ENCODE measurements at places on chromosomes 2 and 18.

GRCh38 chr2:12442476-12442847, 274.3 kb upstream of the TRIB2 start:
- DNase-seq: no peak

DNA sequence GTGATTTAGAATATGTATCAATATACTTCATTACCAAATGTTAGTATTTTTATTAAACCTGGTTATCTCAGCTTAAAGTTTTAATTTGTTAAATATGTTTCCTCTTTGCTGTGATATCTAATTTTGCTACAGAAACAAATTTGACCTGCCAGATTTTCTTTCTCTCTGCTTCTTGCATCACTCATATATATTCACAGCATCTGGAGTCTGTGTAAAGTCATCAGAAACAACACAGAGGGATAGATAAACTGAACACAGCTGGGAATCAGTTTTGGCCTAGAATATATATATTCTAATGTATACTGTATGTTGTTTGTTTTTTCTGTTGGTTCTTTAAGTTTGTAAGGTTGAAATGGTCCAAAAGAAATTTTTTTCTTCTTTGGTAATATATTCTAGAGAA, 8.5 kb downstream of the PSMD14 start:
- no peak for DNase-seq

DNA sequence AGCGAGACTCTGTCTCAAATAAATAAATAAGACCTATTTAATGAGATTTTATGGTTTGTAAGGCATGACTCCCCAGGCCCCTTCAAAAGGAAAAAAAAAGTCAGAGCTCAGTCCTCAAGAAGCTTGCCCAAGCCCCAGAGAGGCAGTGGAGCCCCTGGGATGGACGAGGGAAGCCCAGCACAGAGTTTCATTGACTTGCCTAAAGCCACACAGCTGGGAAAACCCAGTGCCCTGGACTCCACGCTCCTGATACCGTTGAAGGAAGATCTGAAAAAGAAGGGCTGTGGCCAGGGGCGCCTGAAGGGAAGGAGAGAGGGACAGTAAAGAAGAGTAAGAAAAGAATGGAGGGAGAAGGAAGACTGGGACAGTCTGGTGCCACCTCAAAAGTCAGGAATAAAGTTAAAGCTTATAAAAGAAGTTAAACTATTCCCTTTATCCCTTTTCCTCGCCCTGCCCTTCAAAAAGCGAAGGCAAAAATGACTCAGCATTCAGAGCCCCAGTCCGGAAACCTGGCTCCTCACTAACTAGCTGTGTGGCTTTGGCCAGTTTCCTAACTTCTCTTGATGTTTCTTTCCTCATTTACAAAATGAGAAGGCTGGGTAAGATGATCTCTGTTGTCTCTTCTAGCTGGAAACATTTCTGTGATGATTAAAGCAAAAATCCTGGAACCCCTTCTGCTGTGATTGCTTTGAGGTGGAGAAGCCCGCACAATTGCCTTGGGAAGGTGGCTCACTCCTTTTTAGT, 46.7 kb downstream of the LYPD1 start:
- DNase-seq: no peak

DNA sequence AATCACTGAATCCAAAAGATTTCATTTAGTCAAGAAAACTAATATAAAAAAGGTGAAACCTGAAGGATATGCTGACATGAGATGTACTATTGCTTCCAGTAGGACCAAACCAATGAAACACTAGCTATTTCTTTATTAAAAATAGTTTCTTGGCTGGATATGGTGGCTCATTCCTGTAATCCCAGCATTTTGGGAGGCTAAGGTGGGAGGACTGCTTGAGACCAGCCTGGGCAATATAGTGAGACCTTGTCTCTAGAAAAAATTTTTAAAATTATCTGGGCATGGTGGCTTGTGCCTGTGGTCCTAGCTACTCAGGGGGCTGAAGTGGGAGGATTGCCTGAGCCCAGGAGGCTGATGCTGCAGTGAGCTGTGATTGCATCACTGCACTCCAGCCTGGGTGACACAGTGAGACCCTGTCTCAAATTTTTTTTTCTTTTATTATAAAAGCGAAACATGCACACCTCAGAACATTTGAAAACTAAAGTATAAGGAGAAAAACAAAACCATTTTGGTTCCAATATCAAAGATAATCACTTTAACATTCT, 266.2 kb downstream of the TGIF1 start:
- DNase-seq: no peak

GRCh38 chr2:225660262-225661131, 261.0 kb downstream of the NYAP2 start:
- no peak for DNase-seq

- no peak for DNase-seq
These were observed 114.6 kb downstream of the DOCK10 start for GRCh38 chr2:224927646-224928173.

GRCh38 chr2:131077966-131078365, 15.3 kb downstream of the FAM168B start:
- no peak for DNase-seq

DNA sequence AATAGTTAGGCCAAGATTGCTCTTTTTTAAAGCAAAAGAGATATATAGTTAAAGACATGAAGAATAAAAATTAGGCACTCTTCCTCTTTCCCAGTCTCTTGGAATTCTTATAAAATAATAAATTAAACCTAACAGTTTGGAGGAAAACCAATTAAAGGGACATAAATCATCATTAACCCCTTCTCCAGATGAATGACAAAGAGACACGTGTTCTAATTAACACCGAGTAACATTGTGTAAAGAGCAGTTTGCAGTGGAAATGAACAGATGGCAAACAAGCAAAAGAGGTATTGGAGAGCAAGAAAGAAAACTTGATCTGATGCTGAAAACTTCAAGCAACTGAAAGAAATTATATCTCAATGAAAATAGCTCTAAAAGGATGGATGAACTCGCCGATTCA, 48.4 kb downstream of the BCL2 start:
- no peak for DNase-seq

DNA sequence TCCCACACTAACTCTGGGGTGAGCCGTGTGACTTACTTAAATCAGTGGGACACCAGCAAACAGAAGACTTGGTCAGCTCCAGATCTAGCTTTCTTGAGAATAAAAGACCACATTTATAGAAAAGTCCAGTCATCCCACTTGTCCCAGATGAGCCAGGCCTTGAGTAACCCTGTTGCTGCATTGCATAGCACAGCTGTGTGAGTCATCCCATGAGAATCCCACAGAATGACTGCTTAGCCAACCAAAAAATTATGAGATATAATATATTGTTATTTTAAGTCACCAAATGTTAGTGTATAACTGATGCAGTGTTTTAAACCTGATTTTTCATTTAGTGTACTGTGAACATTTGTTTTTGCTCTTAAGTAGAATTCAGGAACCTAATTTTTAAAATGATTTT, 94.2 kb upstream of the FSHR start:
- peak; percentile 16 for DNase-seq

- no peak for DNase-seq
These were observed 1092.6 kb upstream of the SLC39A10 start for GRCh38 chr2:194564422-194564821.

DNA sequence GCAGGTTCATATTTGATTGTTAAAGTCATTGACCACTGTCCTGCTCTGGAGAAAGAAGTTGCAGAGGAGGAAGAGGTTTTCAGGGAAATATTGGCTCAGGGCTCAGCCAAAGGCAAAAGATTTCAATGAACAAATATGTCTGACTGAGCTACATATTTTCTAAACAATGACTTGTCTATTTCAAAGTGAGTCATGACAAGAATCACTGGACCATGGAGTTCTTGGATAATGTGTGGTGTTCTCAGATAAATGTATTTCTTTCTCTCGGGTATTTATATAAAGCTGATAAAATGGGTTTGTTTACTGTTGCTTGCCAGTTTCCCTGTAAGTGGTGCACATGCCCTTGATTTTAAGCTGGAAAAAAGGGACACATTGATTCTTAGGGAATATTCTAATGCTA, 34.3 kb upstream of the RMP24 start:
- DNase-seq: no peak

DNA sequence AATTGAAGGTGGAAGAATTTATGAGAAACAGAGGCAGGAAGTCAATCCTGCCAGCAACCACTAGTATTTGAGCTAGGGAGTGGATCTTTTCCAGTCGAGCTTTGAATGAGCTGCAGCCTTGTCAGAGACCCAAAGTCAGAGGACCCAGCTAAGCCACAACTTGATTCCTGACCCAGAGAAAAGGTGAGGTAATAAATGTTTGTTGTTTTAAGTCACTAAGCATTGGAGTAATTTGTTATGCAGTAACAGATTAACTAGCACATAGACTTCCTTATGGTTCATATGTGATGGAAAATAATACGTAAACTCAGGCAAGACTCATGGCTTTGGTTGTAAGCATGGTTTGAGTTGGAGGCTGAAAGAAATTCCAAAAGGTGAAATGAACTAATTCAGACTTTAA, 21.6 kb downstream of the EFEMP1 start:
- DNase-seq: no peak

- DNase-seq: no peak
These were observed 23.9 kb upstream of the CEP68 start for GRCh38 chr2:65032019-65032975.

DNA sequence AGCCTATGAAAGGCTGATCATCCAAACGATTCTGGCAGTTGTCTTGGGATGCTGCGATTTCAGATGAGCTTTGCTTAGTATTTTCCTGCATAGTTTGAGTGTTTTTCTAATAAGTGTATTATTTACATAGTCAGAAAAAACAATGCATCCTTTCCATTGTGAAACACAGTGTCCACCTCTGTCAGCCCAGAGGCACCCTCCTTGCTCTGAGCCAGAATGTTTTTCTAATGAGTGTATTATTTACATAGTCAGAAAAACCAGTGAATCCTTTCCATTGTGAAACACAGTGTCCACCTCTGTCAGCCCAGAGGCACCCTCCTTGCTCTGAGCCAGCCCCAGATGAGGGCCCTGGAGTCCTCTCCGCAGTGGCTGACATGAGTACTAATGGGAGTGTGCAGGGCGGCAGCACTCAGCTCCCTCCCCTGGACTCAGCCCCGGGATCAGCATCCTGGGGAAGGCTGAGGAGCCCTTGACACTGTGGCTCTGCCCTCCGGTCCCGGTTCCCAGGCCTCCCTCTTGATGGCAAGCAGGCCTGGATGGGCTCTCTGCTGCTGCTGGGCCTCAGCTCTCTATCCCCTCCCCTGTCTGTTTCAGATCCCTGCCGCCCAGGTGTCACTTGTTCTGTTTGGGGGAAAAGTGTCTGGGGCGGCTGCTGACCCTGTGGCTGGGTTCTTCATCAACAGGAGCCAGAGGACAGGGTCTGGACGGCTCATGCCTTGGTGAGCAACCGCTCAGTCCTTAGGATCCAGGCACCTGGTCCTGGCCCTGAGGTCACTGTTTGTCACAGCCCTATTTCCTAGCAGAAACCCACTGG, 5.9 kb downstream of the MFSD2B start:
- DNase-seq: peak; percentile 96

DNA sequence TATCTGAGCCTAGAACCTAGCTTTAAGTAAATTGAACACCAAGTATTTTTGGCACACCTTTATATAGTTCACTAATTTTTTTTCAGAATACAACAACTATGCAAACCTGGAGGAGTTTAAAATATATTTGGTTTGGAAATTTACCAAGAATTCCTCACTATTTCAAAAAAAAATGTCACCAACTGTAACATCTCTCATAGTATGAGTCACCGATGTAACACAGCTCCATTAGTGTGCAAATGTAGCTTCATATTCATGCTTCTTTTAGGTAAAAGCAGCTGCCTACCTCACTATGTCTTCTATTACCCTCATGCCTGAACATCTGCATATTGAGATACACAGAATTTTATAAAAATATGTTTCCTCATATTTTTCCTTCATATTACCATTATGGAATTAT, 80.5 kb downstream of the NRXN1 start:
- no peak for DNase-seq

DNA sequence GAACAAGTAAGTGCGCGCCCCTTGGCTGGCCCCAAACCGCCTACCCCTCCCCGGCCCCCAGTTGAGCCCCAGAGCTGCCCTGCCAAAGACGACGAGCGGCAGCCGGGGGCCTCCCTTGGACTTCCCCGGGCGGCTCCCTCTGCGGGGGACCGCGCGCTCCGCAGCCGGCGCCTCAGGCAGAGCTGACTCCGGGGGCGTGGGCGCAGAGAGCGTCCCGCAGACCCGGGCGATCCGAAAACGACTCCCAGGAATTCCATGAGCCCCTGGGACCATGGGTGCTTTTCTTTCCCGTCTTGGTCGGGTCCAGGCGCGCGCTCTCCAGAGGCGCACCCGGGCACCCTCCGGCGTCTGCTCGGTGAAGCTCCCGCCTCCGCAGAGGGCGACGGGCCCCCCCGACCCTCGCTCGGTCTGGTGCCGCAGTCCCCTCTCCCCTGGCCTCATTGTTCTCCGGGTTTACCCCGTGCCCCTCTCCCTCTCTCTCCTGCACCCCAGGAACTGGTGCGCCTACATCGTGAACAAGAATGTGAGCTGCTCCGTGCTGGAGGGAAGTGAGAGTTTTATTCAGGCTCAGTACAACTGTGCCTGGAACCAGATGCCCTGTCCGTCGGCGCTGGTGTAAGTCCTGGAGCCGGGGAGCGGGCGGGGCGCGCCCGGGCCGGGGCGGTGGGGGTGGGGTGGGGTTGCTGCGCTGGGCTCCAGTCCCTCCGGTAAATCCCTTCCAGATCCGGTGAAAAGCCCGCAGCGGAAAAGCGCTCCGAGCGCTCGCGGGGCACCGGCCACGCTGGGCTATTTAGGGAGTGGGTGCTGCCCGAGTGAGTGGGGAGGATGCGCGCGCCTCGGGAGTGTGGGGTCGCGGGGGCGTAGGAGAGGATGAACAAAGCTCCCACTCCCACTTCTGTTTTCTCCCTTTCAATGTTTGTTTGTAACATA, 776 bp downstream of the EMILIN2 start:
- no peak for DNase-seq

- DNase-seq: no peak
These were observed 85.3 kb downstream of the NRP2 start for GRCh38 chr2:205767617-205768016.

GRCh38 chr2:8847400-8847799, 10.0 kb upstream of the KIDINS220 start:
- no peak for DNase-seq

DNA sequence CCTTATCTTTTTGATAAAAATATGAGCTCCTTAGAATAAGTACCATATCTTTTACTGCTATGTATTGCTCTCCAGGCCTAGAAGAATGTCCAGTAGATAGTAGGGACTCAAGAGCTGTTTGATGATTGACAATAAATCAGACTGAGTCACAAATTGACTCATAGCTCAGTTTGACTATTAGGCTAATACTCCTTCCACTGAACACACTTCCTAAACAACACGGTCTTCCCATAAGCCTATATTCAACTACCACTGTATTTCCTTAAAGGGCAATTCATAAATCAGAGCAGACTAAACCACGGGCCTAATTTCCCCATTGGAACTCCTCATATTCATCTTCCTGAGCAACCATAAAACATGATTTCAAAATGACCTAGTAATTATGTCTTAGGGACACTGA, 258.5 kb downstream of the ALK start:
- DNase-seq: no peak

DNA sequence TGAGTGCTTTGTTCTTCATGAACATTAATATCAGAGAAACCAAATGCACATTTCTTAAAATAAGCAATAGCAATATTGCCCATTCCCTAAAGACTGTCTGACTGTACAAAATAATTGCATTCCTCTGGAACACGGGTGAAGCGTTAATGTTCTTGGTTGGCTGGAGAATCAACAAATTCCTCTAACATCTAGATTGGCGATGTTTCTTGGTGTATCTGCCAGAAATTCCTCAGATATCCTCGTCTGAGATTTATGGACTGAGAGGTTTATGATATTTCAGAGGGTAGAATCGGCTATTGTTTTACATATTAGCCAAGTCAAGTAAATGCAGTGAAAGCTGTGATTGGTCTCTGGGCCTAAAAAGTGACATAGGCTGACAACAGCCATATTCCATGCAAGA, 27.1 kb upstream of the SPTBN1 start:
- no peak for DNase-seq
